HuH-7 (cell line): ENCODE measurements at places on chromosomes 4 and X.

GRCh38 chrX:7146703-7147412, 654 bp upstream of the STS start:
- no peak for DNase-seq

DNA sequence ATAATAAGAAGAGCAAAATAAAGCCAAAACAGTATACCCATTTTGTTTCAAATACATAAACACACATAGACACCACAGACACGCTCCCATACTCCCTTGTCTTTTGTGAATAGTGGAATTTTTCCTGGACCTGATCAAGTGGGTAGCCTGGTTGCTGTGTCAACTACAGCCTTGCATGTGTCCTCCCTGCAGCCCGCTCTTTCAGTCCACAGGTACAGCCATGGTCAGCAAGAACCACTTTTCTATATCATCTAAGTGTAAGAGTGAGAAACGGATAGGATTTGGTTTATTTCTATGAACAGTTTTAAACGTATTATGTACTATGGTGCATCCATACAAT, 9.8 kb downstream of the PWWP3B start:
- DNase-seq = no peak

GRCh38 chr4:76850010-76850441, 47.9 kb downstream of the SOWAHB start:
- DNase-seq = no peak

DNA sequence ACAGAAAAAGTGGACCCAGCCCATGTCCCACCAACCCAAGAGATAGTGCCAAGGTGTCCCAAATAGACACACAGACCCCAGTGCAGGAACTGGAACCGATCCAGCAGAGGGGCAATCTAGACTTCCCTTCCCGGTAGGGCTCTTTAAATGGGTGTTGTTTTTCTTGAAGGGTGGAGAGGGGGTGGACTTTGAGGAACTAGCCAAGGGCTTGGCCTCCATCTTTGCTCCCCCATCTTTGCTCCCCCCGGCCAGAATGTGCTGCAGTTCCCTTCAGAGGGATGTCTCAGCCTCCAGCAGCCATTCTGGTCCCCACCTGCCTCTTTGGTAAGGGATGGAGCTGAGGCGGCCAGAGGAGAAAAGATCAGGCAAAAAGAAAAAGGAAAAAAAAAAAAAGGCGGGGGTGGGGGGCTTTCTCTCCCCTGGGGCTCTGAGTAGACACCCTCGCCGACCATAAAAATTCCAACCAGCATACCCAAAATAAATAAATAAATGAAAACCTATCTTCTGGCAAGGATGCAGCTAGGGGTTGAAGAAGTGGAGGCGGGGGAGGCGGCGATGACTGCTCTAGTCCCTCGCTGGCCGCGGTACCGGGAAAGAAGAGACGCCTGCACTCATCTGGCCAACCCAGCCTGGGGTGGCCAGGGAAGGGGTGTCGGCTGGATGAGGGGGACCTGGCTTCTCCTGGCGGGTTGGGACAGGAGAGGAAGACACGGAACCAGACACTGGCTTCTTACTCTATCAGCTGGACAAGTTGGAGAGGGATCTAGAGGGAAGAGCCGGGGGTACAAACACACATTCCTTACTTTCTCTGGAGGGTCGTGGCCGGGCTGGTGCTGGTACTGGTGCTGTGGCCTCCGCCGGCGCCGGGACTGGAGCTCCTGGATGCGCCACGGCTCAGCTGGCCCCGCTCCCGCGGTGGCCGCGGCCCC, 38.5 kb upstream of the IQSEC2 start:
- DNase-seq = no peak

DNA sequence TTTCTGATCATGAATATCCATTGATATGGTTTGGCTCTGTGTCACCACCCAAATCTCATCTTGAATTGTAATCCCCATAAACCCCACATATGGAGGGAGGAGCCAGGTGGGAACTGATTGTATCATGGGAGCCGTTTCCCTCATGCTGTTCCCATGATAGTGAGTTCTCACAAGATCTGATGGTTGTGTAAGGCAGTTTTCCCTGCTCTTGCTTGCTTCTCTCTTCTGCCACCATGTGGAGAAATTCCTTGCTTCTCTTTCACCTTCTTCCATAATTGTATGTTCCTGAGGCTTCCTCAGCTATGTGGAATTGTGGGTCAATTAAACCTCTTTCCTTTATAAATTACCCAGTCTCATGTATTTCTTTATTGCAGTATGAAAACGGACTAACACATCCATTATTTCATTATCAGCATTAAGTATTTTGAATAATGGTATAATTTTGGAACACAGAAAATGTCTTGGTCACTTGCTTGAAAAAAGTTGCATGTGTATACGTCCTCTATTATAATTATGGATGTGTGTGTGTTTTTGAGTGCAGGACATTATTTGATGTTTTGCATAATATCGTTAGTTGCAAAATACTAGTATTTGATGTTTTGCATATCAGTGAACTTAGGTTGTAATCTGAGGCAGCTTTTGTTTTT, 334.6 kb downstream of the PCDH10 start:
- DNase-seq = no peak

DNA sequence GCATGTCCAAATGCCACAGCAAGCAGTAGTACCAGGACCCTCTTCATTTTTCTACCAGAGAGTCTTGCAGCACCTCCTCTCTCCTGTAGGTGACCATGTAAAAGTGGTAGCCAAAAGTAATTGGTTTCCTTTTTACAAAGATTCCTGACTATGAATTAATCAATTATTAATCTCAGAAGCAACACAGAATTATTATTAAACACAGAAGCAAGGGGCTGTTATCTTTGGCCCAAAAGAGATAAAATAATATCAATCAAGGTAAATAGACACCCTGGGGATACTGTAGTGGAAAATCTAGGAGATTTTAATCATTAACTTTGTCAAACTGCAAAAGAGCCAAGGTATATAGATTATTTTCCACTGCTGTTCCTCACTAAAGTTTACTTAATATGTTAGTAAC, at the start of gene GC:
TSS of gene GC (minus strand) at position 108 of the 400 bp plus-strand sequence. CDS start at position 47, 61 bp downstream.
- no peak for DNase-seq

- DNase-seq = no peak
These were observed 46.6 kb downstream of the DCHS2 start for GRCh38 chr4:154444958-154445357.

GRCh38 chrX:95764972-95765451, 919.6 kb upstream of the DIAPH2 start:
- peak; percentile 10 for DNase-seq

DNA sequence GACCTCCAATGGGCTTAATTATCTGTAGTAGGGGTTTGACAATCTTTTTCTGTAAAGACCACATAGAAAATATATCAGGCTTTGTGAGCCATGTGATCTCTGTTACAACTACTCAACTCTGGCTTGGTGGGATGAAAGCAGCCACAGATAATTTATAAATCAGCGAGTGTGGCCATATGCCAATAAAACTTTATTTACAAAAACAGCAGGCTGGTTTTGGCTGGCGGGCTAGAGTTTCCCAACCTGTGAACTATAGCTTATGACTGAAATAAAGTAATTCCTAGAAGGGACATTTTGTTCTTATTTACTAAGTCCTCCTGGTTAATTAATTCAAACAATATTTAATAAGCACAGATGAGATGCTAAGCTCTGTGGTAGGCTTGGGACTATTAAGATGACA, 35.9 kb upstream of the AMELX start:
- no peak for DNase-seq

- DNase-seq = peak; percentile 64
These were observed 11.6 kb upstream of the TMEM128 start for GRCh38 chr4:4259484-4260100.

DNA sequence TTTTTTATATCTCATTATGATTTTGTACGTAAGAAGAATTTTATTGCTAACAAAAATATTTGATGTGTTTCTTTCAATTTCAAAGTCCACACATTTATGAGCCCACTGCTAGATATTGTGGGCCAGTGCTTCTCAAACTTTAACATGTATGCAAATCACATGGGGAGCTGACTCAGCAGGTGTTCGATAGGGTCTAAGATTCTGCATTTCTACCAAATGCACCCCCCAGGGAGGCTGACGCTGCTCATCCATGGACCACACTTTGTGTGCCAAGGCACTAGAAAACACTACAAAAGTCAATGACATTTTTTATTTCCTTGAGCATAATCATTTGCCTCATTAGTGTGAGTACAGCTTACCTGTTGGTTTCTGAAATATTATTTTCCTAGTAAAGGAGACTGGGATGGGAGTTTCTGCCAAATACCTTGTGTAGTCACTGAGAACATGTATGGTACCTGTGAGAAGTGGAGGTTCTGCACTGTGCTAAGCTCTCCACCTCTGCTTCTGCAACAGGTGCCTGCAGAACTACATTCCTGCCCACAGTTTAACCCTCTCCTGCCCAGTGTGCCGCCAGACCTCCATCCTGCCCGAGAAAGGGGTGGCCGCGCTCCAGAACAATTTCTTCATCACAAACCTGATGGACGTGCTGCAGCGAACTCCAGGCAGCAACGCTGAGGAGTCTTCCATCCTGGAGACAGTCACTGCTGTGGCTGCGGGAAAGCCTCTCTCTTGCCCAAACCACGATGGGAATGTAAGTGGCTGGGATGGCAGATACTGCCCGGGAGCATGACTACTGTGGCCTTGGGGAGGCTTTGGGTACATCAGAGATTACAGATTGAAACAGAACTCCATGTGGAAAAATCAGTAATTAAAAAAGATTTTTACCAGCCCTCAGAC, 68.9 kb upstream of the MND1 start:
- DNase-seq = no peak

DNA sequence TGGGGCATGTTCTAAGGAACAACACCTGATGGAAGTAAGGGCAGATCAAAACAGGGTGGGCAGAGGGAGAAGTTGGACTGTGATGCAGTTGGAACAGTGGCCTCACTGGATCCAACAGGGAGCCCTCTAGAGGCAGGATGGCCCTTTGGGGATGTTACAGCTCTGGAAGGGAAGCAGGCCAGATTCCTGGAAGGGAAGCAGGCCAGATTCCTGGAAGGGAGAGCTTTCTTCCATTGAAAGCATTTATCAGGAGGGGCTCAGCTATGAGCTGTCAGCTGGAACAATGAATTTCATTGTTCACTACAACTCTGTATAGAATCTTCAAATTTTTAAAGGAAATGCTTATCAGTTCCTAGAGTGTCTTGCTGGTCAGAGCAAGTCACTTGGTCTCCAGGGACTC, 17.7 kb downstream of the IL15 start:
- no peak for DNase-seq

GRCh38 chr4:8289151-8289750, 19.7 kb downstream of the HTRA3 start:
- DNase-seq = no peak

DNA sequence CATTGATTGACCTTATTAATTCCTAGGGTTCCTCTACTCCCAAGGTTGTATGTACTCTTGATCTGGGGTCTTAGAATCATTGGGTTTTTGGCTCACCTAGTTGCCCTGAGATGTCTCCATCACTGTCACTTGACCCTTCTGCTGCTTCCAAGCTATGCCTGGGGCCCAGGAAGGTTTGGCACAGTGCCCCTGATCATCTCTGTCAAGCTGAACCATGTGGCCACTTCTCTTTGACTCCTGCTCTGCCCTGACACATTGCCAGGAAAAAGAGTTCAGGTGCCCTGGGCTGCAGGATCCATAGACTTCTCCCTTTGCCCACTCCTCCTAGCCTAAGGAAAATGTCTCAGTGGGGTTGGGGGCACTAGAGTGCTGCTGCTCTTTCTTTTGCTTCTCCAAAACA, 3.9 kb upstream of the CHST7 start:
- DNase-seq = no peak

- DNase-seq = peak; percentile 39
These were observed 1.6 kb upstream of the RBM46 start for GRCh38 chr4:154779362-154779947.

- no peak for DNase-seq
These were observed 41.8 kb upstream of the ANTXR2 start for GRCh38 chr4:80114732-80115265.

DNA sequence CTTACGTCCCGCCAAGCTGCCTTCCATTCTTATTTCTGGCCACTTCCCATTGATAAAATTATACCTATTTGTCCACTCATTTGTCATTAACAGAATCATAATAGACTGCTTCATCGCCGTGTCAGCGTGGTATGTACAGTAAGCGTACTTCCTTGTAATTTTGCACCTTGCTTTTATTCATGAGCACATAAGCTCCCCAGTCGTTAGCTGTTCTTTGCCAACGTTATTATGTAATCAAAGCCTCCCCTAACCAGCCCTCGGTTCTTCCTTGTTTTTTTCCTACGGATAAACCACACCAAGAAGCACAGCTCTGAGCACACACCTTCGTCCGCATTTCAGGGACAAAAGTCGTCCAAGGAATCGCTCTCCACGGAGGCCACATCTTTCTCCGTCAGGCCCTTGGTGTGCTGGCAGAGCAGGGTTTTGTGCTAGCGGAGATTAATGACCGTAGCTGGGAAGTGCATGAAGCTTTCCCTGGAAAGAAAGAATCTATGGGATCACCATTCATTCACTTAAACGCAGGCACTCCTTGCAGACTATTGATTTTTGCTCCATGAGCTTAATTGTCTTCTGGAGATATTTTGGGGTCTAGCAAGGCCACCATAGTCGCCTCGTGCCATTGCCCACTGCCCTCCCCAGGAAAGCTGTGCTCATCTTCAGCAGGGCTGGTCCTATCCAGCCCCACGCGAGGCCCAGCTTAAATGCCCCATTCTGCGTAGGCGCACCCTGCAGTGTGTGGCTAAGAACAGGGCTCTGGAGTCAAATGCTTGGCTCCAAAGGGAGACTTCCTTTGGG, 200.9 kb upstream of the PSAPL1 start:
- no peak for DNase-seq

- DNase-seq = no peak
These were observed 3.5 kb downstream of the AFM start for GRCh38 chr4:73485085-73485484.

DNA sequence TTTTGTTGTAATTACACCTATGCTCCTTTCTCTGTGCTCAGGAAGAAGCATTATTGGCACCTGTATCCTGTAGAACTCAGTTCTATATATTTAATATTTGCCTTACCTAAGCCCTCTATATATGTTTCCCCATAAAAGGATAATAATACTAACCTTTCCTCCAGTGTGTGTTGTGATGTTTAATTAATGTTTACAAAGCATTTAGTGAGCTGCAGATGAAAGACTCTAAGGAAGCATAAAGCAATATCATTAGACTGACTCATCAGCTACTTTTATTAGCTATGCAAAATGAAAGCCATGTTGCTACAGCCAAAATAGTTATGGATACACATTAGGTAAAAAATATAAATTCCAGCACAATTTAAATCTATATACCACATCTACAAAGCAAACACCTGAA, 93.6 kb upstream of the PTPN13 start:
- no peak for DNase-seq

DNA sequence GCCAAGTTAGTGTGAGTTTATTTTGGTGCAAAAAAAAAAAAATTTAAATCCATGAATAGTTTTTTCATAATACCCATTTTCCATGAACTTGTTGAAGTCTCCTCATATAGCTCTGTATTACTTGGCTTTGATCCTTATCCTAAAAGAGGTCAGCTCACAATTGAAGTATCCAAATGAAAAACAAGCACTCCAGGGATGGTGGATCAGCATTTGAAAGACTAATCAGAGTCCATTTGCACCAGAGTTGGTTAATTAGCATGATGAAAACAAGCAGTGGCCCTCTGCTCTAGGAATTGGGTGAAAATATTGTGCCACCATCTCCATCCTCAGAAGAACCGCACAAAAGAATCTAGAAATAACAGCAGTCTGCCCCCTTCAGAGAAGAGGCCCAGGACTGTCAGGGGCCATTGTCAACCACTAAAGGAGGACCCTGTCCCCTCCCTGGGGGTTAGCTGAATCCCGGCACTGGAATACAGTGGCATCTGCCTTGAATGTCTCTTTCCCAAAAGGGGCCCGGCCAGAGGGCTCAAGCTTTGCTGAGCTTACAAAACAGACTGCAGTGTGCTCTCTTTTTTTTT, 24.7 kb downstream of the SH3KBP1 start:
- no peak for DNase-seq
